Activated CD8-positive, alpha-beta memory T cell treated with anti-CD3 and anti-CD28 coated beads for 4 hours (primary cell): ENCODE measurements at places on chromosomes 5 and 9.

- no peak for DNase-seq
Measured at GRCh38 chr9:32728181-32728580, 55.2 kb upstream of the TMEM215 start.

GRCh38 chr9:137739371-137740309, 120.8 kb downstream of the EHMT1 start:
- DNase-seq = no peak

DNA sequence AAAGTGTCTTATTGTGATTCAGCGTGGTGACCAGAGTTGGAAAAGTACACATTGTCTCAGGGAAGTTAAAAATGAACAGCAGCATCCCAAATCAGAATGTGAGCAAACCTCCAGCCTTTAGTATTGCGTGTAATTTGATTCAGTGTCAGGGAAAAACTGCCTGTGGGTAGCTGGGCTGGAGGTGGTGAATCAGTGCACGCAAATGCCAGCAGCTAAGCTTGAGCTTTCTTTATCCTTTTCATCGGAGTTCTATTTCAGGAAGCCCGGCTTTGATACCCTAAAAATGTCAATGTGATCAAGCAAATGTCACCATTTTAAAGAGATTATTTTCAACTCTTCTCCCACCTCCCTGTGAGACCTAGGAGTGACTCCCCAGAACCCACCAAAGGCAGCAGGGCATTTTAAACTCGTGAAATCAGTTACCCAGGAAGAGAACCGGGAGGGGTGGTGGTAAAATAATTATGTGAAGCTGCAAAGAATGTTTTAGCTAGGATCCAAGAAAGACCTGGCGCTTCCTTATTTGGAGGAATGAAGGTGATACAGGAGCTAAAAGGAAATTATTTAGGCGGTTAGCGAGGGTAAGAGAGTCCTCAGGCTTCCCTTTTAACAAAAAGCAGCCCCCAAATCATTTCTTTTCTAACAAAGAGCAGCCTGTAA, 25.7 kb upstream of the C5orf47 start:
- no peak for DNase-seq

DNA sequence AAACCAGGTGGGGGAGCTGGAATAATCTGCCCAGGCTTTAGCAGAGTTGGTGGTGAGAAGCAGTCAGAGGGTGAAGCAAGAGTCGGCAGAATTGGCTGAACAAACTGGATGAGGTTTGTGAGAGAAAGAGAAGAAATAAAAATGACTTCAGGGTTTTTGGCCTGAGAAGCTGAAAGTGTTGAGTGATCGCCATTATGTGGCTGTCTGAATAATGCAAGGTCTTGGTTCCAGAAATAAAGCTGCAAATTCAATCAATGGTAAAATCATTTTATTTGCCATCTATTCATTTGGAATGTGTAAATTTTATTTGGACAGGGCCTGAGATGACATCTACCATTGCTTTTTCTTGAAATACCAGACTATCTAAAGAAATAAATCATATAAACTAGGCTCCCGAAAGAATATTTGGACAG, 50.4 kb upstream of the DAB2 start:
- DNase-seq = no peak

DNA sequence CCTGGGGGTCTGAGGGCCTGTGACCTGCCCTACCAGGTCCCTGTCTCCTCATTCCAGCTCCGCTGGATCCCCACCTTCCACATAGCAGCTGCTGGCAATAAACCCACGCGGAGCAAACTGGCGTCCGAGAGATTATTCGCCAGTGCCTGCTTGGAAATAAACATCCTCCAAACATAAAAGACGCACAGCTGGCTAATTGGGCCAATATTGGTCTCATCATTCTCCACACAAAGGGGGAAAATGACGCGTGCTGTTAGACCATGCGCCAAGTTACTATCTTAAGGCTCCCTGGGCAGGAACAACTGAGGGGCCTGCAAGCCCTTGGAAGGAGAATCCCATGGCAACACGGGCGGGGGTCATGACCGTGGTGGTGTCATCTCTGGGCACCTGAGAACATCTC, 73.3 kb upstream of the SARDH start:
- DNase-seq = no peak

DNA sequence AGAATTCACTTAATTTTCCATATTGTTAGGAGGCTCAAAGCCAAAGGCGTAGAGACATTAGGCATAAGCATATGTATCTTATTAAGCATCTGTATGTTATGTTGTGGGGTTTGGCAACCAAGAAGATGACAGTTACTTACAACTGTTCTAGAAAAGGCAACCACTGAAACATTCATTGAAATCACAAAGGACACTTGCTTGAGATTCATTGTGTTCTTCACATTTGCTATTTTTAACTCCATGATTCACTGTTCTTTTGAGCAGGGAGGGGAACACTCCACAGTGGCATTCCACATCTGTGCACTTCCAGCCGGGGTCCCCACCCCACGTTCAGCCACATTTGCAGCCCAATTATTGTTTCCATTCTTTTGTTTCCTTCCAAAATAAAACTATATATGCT, 107.1 kb downstream of the PALM2AKAP2 start:
- no peak for DNase-seq

GRCh38 chr5:119302916-119303897, 52.6 kb upstream of the TNFAIP8 start:
- no peak for DNase-seq

GRCh38 chr5:133406977-133407632, 205.2 kb downstream of the FSTL4 start:
- no peak for DNase-seq

- no peak for DNase-seq
Measured at GRCh38 chr9:104339692-104340091, 164.4 kb upstream of the OR13F1 start.

- DNase-seq = no peak
Measured at GRCh38 chr5:179919487-179920060, 11.9 kb upstream of the TBC1D9B start.

DNA sequence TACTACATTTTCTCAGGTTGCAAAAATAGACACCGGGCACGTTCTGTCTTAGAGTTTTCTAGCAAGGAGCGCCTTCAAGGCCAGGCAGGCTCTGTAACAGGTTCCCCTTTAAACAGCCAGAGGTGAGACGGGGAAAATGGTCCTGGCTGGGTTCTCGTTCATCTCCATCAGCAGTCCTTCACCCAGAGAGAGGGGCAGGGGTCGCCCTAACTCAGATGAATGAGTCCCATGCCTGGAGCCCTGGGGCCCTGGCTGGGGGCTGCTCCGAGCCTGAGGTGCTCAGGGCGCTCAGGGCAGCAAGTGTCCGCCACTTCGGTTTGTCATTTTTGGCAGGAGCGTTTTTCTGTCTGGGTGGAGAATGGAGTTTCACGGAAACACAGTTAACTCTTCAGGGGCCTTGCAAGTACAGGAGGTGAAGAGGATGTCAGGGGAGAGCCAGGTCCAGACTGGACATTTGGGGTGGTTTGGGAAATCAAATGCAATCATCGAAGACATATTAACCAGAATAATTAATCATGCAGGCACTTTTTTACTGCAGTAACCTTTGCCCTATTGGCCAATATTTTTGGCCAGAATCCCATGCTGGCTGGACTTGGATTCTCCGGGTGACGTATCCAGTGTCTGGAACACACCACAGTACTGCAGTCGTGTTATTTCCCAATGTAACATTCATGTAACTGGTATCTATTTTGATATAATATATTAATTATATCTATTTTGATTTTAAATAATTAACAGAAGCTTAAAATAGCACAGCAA, 2.9 kb downstream of the NTNG2 start:
- DNase-seq = no peak

DNA sequence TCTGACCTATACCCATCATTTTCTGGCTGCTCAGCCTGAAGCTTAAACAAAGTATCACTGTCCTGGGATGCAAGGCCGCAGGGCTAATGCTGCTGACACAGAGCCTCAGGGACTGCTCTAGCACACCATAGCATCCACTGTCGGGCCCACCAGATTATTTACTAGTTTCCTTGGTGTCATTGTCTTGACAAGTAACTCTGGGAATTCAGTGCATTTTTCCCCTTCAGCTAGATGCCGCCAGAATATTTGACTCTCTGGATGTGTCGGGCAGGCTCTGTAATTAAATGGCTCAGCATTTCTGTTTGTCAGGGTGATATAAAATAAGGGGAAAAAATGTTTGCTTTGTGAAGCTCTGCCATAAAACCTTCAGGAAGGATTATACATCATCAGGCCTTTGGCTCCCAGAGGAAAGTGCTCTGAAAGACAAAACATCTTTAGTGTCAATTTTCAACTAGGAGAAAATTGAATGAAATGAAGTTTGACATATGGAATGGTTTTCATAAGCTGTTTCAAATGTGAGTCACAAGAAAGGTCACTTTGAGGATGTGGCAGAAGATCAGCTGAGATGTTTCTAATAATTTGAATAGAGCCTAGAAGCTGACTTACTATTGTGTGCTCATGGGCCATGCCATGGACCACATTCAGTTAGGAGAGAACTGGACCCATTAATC, 350.1 kb downstream of the TMEM232 start:
- DNase-seq = no peak

DNA sequence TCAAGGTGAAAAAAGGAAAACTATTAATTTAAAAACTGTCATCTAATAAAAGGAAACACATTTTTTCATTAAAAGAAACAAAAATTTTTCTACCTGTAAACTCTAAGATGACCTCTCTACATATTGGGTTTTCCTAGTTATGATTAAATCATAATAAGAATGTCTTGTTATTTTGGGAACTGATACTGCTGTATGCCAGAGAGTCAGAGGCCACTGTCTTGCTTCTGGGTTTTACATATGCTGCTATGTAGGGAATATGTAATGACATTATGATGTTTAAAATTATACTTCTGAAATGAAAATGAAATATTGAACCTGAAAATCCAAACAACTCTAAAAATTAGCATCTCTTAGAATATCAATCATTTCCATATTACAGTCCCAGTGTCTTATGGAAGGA, 63.7 kb downstream of the FEM1C start:
- no peak for DNase-seq

DNA sequence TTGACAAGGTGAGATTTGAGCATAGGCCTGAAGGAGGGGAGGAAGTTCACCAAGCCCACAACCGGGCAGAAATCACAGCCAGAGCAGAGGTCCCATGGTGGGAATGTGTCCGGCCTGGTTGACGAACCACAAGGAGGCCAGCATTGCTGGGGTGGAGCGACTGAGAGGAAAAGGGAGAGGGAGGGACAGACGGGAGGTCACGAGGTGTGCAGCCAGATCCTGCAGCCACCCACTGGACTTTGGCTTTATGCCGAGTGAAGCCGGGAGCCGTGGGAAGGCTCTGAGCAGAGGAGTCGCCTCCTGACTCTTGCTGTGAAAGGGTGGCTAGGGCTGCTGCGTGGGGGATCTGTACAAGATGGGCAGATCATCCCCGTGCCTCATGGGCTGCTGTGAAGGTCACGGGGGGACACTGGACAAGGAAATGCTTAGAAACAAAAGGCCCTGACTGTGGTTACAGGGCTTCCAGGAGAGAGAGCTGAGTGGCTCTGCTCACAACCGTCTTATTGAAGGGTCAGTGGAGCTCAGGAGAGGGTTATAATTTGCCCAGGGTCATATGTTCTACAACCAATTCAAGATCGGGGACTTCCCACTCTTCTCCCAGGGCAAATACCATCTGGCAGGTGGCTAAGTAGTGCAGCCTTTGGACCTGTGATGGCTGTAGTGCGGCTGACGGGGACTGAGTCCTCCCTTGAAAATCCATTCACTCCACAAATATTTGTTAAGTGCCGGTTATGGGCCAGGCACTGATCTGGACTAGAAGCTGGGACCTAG, 15.6 kb upstream of the CD74 start:
- no peak for DNase-seq

DNA sequence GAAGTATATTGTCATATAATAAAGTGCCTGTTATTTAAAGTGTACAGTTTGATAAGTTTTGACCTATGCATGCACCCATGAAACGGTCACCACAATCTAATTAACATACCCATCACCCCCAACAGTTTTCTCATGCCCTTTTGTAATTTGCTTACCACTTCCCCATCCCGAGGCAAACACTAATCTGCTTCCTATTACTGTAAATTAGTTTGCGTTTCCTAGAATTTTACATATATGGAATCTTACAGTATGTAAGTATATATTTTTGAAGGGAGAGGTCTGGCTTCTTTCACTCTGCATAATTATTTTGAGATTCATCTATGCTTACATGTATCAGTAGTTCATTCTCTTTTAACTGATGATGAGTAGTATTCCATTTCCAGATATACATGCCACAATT, 56.5 kb downstream of the AMBP start:
- no peak for DNase-seq
